ENCODE measurements at places on chromosomes 16 and 17.

GRCh38 chr17:21162394-21162775 lies 35.6 kb downstream of the DHRS7B start:
- DNase-seq: no peak

- DNase-seq: no peak
Observed at GRCh38 chr17:42889809-42890208, 10.8 kb upstream of the G6PC1 start.

- DNase-seq: no peak
Observed at GRCh38 chr16:85680352-85680944, 8.3 kb downstream of the GINS2 start.

- no peak for DNase-seq
Observed at GRCh38 chr17:79046916-79047280, 22.9 kb downstream of the C1QTNF1 start.

GRCh38 chr16:89712274-89712781 lies 8.4 kb downstream of the VPS9D1 start:
- DNase-seq: no peak

GRCh38 chr16:57016831-57017230 lies 27.5 kb downstream of the NLRC5 start:
- DNase-seq: no peak

DNA sequence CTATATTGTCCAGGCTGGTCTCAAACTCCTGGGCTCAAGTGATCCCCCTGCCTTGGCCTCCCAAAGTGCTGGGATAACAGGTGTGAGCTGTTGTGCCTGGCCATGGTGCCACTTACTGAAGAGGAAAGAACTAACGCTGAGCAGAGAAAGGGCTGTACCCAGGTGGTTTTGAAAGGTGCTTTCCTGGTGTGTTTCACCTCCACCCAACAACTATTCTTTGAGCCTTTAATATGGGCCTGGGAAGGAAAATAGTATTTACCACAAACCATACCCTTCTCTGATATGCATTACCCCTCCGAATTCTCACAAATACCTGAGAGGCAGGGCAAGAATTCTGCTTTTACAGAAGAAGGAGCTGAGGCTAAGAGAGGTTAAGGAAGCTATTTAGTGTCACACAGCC lies 24.8 kb downstream of the KPNA2 start:
- no peak for DNase-seq
